Naive thymus-derived CD4-positive, alpha-beta T cell (primary cell): ENCODE measurements at places on chromosomes 16 and 17.

DNA sequence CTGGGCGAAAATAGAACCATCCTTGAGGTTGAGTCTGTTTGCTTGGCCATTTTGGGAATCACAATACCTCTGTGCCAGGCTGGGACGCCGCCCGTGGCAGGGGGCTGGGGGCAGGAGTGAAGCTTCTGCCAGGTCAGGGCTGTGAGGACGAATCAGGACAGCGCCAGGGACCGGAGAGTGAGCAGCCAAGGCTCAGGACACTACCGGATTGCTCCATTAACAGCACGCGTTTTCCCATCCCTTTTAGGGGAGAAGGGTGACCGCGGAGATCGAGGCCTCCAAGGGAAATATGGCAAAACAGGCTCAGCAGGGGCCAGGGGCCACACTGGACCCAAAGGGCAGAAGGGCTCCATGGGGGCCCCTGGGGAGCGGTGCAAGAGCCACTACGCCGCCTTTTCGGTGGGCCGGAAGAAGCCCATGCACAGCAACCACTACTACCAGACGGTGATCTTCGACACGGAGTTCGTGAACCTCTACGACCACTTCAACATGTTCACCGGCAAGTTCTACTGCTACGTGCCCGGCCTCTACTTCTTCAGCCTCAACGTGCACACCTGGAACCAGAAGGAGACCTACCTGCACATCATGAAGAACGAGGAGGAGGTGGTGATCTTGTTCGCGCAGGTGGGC is 23.4 kb downstream of the C1QTNF1 start:
- DNase-seq: no peak

DNA sequence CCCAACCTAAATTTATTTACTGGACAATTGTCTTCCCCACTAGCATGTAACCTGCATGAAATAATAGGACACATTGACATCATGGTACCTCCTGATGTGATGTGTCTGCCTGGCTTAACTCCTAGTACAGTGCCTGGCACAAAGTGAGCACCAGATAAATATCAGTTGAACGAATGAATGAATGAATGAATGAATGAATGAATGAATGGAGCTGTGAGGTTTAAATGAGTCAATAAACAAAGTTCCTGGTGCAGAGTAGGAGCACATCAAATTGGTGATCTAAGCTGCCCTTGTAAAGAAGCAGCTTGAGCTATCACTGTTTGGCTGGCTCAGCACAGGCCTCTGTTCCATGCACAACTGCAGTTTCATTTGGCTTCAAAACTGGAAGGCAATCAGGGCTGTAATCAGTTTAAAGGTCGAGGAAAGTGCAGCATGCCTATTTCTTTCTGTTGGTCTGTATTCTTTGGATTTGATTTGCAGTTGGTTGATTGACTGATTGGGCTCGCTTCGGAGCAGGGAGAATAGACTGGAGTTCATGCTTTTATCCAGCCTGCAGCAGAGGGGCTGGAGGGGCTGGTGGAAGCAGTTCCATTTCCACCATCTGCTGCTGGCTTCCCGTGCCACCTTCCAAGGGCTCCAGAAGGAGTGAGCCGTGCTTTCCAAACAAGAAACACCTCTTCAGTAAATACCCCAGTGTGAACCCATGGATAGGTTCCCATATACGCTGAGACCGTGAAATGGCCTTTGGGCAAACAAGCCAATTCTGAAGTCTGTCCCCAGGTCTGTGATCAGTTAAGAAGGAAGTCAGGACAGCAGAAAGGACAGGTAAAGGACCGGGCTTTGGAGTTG is 54.6 kb downstream of the GPRC5B start:
- no peak for DNase-seq

- no peak for DNase-seq
These were observed 5.7 kb upstream of the SNAI3 start for GRCh38 chr16:88691924-88692560.

GRCh38 chr16:78552716-78553115 is 453.3 kb downstream of the WWOX start:
- no peak for DNase-seq

DNA sequence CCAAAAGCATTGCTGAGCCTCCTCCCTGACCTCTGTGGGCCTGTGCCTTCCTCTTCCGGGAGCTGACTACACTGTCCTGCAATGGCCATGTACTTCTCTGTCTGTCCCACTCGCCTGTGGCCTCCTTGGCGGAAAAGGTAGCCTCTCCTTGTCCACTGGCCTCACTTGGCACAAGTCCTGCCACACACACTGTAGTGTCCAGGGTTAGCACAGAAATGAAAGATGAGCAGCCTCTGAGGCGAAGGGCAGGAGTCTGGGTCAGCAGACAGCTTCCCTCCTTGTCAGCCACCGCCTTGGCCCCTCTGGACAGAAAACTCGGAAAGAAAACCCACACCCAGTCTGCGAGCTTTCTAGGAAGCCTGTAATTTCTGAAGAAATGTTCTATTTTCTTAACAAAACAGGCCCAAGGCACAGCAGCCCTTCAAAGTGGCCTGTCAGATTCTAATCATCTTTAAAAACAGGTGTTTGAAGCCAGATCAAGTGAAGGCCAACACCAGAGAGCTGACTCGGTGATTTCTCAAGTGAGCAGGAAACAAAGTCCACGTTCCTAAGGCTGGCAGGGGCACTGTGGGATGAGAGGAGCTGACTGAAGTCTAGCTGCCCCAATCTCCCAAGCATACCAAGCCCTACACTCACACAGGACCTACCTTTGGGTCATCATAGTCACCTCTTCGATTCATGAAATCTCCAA is 67.2 kb downstream of the GTF3C1 start:
- no peak for DNase-seq

DNA sequence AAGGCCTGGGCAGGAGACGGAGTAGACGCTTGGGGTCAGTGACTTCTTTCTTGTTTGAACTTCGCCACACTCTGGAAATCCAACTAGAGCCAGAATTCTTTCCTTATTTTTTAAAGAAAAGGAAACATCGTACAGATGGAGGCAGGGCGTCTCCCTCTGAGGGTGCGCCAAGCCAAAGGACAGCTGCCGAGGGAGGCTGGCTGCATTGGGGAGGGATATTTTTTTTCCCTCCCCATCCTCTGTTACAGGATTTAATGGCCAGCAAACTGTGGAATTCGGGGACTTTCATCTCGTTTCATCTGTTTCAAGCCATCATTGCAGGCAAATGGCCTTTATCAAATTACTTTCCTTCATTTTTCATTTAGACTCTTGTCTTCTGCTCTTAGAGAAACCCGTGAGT is 15.9 kb downstream of the CDK5R1 start:
- no peak for DNase-seq

DNA sequence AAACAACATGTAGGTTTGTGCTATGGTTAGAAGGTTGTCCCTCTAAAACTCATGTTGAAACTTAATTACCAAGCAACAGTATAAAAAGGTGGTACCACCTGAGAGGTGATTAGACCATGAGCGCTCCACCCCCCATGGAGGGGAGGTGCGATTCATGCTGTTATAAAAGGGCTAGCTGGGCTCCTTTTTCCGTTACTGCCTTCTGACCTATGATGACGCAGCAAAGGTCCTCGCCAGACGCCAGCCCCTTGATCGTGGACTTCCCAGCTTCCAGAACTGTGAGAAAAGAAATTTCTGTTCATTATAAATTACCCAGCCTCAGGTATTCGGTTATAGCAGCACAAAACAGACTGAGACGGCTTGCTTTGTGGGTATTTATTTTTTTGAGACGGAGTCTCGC is 167.8 kb downstream of the SNX29 start:
- DNase-seq: no peak

- DNase-seq: no peak
These were observed 11.0 kb upstream of the DPEP1 start for GRCh38 chr16:89602273-89602951.

- DNase-seq: no peak
These were observed 22.9 kb downstream of the ADAM11 start for GRCh38 chr17:44781551-44782325.

DNA sequence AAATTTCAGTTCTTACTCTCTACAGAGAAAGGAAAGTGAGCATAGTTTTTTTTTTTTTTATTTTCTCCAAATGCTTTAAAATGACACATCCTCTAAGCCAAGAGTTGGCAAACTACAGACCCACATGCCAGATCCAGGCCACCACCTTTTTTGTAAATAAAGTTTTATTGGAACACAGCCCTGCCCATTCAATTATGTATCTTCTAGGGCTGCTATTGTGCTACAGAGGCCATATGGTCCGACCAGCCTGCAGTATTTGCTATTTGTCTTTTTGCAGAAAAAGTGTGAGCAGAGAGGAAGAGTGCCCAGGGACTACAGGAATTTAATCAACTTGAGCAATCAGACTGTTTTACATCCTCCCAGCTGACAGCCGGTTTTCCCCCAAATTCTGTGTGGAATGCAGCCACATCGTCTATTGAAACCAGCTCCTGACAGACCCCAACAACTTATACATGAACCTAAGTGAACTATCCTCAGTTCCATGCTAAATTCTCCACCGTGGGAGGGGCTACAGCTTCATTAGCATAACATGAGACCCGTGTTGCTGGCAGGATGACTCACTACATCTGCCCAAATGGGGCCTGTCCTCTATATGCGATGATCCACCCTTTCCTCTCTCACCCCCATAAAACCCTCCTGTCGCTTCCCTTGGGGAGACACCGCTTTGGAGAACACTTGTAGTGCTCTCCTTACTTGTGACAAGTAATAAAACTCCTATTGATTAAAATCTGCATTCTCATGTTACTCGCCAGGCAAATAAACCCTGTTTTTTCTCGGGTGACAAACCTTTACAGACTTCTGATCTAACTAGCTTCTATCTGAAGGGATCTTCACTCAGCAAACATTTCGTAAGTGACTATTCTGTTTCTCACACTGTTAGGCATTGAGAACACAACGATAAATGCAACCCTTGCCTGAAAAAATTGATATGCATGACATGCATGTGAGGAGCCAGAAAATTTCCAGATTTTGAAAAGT is 149.4 kb upstream of the HS3ST3A1 start:
- no peak for DNase-seq

- no peak for DNase-seq
These were observed 662.5 kb upstream of the SALL1 start for GRCh38 chr16:51813609-51814008.

DNA sequence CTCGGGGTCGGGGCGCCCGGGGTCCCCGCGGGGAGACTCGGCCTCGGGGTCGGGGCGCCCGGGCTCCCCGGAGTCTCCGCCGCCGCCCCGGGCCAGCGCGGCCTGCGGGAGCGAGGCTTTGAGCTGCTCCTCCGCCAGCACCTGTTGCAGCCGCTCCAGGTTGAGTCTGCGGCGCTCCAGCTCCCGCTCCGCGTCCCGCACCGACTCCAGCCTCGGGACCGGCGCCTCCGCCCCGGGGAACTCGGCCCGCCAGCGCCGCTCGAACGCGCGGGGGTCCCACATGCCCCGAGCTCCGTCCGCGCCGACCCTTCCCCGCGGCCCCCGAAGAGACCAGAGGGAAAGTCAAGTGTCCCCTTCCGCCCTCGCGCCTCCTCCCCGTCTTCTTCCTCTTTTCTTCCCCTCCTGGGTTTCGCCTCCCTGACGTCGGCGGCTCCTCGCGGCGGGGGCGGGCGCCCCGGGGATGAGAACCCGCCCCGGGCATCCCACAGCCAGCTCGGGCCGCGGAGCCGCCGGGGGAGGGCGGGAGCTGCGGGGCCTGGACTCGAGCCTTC is 40.8 kb upstream of the BHLHA9 start:
- peak; percentile 24 for DNase-seq

- DNase-seq: no peak
These were observed 85.0 kb downstream of the SNX29 start for GRCh38 chr16:12061336-12062055.

DNA sequence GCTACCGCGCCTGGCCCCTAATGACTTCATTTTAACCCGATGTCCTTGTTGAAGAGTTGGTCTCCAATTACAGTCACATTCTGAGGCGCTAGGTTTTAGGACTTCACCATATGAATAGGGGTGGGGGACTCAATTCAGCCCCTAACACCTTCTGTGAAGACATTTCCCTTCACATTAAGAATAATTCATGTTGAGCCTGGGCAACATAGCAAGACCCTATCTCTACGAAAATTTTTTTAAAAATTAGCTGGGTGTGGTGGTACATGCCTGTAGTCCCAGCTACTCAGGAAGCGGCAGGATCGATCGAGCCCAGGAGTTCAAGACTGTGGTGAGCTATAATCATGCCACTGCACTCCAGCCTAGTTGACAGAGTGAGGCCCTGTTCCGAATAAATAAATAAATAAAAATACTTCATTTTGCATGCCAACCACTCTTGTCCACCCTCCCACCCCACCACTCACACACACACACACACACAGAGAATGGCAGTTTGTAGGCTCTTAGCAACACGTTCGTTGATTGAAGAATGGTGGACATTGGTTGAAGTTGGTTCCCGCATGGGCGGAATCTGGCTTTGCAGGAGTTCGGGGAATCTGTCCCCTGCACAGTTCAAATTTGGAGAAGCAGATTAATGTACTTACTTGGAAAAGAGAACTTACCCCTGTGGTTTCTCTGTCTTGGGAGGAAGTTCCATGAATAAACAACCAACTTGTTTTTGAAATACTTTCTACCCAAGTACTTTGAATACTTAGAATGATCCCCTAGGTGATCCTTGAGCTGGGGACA is 27.8 kb upstream of the TVP23A start:
- DNase-seq: no peak

DNA sequence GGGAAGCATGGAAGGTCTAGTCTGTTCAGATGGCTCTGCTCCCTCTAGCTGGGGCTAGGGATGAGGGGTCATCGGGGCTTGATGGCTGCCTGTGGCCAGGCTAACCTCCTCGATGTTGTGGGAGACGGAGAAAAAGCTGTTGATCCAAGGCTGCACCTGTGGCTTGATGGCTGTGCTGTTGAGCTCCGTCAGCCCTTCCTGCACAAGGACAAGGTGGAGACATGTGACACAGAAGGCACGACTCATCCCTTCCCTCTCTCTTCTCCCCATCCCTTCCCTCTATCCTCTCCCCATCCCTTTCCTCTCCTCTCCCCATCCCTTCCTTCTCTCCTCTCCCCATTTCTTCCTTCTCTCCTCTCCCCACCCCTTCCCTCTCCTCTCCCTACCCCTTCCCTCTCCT is 28.2 kb downstream of the FCSK start:
- DNase-seq: no peak

GRCh38 chr17:32546031-32546444 is 59.2 kb downstream of the CDK5R1 start:
- DNase-seq: no peak

GRCh38 chr17:76248013-76248782 is 7.9 kb upstream of the RNF157 start:
- DNase-seq: no peak
